Astrocyte of the hippocampus (primary cell): ENCODE measurements at places on chromosomes 4 and X.

- DNase-seq: peak; percentile 7
Observed at GRCh38 chr4:8665406-8666360, 73.1 kb downstream of the CPZ start.

- DNase-seq: no peak
Observed at GRCh38 chr4:23734000-23734399, 155.8 kb downstream of the PPARGC1A start.

DNA sequence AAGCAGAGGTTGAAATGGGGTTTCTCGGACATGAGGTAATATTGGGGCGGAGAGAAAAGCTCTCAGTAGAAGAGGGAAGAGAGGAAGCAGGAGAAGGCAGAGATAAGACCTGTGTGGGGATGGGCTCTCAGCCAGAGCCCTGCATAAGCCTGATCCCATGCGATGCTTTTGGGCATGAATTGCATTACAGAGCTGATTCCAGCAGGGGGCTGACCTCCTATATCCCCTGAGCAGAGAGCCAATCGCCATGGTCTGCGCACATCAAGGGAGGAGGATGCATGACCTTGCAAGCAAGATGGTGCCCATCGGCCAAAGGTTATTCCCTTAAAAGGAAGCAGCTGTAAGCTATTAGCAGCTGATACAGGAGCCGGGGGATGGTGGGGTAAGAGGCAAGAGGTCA lies 7.6 kb downstream of the ANOS1 start:
- no peak for DNase-seq

DNA sequence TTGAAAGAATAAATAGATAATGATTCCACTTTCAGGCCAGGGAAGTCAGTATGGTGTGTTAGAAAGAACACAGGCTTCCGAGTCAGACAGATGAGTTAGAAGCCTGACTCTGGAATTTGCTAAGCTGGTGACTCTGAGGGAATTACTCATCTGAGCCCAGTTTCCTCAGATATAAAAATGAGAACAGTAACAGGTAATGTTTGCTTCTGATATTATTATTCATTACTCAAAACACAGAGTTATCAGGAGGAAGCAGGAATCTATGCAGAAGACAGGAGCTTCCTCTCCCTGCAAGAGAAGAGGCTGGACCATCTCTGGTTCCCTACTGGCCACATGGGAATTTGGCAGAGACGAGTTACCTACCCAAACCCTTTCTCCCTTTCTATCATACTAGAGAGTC lies 163.1 kb downstream of the EVC2 start:
- no peak for DNase-seq

DNA sequence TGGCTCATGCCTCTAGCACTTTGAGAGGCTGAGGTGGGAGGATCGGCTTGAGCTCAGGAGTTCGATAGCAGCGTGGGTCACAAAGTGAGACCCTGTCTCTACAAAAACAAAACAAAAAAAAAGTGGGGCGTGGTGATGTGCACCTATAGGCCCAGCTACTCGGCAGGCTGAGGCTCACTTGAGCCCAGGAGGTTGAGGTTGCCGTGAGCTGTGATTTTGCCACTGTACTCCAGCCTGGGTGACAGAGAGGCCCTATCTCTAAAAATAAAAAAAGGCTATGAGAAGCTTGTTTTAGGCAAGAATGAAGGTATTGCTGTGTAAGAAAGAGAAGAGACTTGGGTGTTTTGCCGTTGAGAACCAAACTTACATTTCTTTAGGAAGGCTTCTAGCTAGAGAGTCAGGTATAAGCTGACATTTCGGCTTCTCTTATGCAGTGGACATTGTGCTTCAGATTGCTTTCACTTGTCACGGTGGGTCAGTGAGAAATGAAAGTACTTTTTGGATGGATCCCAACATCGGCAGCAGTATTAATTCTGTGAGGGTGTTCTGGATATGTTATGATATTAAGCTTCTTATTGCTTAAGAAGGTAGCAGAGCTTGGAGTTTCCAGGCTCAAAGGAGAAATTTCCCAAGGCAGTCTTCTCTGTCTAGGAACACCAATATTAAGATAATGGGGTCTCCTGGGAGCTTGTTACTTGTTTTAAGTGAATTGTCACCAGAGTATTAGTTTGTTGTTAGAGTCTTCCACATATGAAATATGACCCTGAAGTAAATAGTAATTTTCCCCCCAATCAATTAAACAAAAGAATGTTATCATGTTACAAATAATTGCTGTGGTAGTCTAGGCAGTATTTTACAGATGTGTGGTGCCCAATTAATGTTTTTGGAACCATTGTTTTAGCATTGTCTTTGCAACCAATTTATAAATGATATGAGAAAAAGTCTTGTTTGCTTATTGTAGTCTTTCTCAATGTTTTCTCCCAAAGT lies 17.6 kb downstream of the TMEM131L start:
- DNase-seq: no peak

DNA sequence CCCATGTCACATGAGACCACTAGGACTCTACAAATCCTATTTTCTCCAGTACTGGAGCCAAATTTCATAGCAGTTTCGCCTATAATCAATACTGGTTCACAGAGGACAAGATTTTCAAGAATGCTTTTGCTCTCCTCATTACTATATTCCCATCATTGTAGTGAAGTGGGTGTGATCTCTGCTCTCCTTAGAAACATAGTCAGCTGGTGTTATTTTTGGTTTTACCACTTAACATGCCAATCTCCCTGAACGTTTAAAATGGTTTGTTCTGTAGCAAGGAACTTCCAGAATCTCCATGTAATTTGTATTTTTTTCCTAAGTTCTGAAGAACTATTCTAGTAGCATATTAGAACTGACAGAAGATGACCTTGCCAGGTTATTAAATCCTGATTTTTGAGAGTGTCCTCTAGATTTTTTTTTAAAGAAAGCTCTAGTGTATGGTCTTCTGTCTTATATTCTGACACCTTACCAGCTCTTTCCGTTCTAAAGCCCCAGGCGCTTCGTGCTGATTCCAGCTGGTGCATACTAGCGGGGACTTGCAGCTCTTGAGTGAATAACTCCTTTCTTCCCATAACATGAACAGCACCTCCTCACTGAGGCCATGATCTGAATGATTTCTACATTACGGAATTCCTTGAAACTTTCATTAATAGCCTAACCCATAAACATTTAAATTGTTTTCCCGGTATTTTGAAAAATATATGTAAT lies 1372.9 kb downstream of the TECRL start:
- DNase-seq: no peak

GRCh38 chr4:122027203-122027602 lies 75.3 kb upstream of the TRPC3 start:
- DNase-seq: no peak

DNA sequence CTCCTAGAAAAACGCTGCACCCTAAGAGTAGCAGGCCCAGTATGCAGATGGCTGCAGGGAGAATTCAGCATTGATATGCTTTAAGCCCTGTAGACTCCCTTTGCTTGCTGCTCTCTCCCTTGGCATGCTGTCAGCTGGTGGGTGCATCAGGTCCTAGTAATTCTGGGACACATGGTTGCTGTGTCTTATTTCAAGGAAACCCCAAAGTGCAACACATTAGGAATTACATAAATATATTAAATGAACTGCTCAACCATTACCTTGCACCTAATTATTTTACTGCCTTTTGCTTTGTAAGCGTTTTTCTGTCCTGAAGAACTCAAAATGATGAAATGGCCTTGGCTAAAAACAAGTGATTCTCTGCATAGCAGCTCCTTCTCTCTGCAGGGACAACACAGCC lies 516.3 kb downstream of the ZIC3 start:
- DNase-seq: no peak

- no peak for DNase-seq
Observed at GRCh38 chr4:32341342-32341741, 1621.2 kb downstream of the PCDH7 start.

GRCh38 chrX:40197071-40197470 lies 99.3 kb upstream of the BCOR start:
- DNase-seq: no peak
